NCI-H146 (cell line): ENCODE measurements at places on chromosomes 4 and X.

GRCh38 chr4:185255868-185256267, 46.5 kb downstream of the SNX25 start:
- DNase-seq = no peak

GRCh38 chr4:118752551-118752950, 67.4 kb downstream of the METTL14 start:
- no peak for DNase-seq

GRCh38 chr4:46390355-46391058, 579 bp upstream of the GABRA2 start:
- DNase-seq = no peak

GRCh38 chr4:43763029-43763610, 685.5 kb downstream of the KCTD8 start:
- DNase-seq = no peak

- no peak for DNase-seq
Measured at GRCh38 chr4:108139089-108139488, 29.6 kb downstream of the LEF1 start.
